SJSA1 (cell line): ENCODE measurements at places on chromosomes 1 and 21.

GRCh38 chr1:204376919-204377799, 17.4 kb upstream of the PLEKHA6 start:
- no peak for DNase-seq

GRCh38 chr1:8670371-8670818, 147.0 kb downstream of the RERE start:
- peak; percentile 93 for DNase-seq

DNA sequence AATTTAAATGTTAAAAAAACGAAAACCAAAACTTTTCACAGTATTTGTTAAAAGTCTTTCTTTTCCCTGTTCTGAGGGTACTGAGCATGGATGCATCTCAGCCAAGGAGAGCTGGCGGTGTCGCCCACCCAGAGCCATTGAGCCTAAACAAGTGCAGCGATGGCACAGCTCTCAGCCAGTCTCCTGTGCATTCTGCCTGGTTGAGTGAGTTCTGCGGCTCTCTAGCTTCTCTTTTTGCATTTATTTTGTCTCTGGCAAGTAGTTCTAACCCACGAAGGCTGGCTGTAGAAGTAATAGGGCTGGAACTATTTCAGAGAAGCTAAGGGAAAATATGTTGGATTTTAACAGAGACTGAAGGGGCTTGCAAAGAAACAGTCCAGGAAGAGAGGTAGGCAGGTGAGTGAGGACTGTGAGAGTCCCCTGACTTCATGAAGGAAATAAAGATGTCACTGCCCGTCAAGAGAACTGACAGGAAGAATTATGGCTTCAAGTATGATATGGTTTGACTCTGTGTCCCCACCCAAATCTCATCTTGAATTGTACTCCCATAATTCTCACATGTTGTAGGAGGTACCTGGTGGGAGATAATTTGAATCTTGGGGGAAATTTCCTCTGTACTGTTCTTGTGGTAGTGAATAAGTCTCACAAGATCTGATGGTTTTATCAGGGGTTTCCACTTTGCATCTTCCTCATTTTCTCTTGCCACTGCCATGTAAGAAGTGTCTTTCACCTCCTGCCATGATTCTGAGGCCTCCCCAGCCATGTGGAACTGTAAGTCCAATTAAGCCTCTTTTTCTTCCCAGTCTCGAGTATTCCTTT, 35.7 kb upstream of the LIN9 start:
- DNase-seq: no peak

DNA sequence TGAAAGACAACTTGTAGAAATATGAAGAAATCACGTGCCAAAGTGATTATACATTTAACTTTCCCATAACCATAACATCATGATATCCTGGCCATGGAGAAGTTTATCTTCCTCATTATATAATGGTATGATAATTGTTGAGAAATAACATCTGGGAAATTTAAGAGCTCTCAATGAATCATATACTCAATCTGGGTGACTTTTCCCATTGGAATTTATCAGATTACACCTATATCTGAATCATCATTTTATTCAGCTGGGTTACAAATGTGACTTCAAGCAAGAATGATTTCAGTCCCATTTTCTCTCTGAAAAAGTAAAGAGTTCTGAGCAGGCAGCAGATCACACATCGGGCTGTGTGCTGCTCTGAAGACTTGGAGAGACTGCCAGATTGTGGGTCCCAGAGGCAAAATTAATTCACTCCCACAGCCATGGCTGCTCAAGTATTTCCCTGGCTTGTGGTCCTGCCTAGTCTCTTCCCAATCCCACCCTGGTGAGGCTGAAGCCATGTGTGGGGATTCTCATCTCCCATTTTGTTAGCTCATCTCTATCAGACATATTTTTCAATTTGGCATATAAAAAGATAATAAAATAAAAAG, 278.0 kb downstream of the MRPL39 start:
- peak; percentile 59 for DNase-seq

GRCh38 chr1:244965185-244966030, 101.1 kb upstream of the HNRNPU start:
- DNase-seq: no peak

DNA sequence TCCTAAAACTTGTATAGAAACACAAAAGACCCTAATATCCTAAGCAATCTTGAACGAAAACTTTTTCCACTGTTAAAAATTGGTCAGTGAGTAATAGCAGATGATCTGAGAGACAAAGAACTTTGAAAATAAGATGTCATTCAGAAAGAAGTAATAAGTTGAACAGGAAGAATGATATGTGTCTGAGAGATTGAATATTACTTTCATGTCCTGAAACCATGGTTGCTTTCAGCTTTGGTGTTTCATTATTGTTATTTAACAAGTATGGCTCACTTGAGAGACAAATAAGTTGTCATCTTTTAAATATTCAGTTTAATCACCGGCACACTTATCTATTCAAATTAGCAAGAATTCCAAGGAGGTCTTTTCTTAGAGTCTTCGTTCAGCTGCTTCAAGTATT, 11.4 kb downstream of the PRKACB start:
- no peak for DNase-seq

DNA sequence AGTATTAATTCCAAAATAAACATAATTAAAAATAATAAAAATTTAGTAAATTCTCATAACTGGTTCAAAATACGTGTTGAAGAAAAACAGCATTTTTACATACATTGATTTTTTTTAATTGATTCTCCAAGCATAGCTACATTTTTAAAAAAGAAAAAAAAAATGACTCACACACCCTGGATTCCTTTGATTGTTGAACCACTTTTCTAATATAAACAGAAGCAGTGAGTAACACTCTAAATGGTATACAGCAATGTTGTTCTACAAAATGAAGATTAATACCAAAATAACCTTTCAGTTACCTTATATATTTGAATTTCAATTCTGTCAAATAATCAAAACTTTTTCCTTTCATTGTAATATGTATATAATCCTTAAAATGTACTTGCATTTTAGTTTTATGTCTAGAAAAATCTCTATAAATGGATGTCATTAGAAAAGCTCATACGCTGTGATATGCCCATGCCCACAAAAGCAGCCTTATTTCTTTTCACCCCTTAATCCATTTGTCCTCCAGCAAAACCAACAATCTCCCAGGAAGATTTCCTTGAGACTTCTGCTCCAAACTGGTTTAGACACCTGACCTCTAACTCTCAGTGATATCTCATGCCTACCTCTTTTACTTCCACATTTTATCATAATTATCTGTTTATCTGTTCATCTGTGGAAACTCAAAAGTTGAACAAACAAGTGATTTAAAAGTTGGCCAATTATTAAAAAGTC, 246.4 kb upstream of the NR5A2 start:
- DNase-seq: peak; percentile 28

DNA sequence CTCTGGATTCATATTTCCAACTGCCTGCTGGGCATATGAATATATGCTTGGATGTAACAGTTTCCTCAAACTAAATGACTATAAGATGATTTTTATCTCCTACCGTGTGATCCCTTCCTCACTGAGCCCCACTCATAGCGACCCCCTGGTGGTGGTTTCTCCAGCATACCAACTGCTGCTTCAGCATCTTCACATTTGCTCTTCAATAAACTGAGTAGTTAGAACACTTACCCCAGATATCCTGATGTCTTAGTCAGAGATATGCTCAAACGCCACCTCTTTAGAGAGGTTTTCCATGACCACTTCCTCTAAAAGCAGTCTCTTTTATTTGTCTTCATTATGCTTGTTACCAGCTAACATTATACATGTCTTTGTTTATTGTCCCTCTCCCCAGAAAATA, 10.2 kb upstream of the HNRNPR start:
- DNase-seq: no peak

DNA sequence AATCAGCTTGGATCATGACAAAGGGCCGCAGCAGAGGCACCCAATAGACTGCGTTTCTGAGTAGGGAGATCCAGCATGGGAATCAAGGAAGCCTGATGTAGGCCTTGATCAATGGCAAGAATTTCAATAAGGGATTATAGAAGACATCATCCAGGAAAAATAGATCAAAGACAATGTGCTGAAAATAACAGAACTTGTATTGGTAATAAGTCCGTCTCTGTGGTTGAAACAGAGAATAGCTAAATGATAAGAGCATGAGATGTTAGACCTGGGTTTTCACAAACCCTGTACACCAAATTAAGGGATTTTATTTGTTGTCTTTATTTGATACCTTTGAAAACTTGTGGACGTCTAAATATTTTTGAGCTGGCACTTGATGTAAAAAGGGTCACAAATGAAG, 228.0 kb upstream of the SGIP1 start:
- DNase-seq: no peak

GRCh38 chr1:17944646-17945045, 163.0 kb upstream of the IGSF21 start:
- no peak for DNase-seq

DNA sequence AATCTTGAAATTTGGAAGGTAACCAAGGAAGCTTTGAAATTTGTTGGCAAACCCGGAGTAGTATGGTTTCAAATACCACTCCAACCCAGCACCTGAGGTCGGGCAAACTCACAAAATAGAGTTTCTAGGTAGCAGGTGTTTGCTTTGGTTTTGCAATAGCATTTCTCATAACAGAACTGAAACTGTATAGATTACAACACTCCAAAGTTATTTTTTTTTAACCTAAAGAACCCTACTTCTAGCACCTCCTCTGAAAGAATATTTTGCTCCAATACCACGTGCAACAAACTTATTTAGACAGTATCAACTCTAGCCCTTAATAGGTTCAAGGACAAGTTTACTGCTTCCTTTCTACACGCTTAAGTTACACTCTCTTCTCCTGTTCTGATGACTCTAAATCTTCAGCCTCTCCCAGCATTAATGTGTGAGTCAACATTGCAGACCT, 178.5 kb upstream of the FMN2 start:
- DNase-seq: no peak

DNA sequence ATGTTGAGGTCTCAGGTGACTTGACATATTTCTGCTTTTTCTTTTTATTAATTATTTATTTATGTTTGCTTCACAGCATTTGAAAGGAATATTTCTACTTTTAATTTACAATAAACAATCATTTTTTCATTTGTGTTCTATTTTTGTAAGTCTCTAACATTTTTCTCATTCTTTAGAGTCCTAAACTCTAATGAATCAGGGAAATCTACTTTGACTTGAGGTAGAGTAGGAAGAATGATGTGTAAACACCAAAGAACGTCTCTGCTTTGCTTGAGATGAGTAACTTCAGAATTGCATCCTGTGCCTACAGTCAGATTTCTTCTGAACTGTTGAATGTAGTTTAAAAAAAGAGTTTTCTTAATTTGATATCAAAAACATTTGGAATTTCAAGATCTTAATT, 65.2 kb downstream of the CNST start:
- DNase-seq: peak; percentile 69

GRCh38 chr1:206136241-206136640, 19.1 kb upstream of the AVPR1B start:
- DNase-seq: no peak

GRCh38 chr21:45410865-45411809, 6.2 kb downstream of the COL18A1 start:
- no peak for DNase-seq
